H1 (cell line): ENCODE measurements at places on chromosomes 6 and 20.

- DNase-seq, result no peak
- peaks cover 3% of the 10 kb centered on the region; the same call in 1 of the 2 replicates for H3K4me1 ChIP-seq
- no peak overlapping the region for H3K4me3 ChIP-seq
- no peaks in the 10 kb centered on the region for H3K27me3 ChIP-seq
- H3K27ac ChIP-seq, result no peak overlapping the region
Measured at GRCh38 chr20:1417273-1417672, 24.4 kb upstream of the FKBP1A start.

GRCh38 chr20:40524071-40524470 lies 165.0 kb downstream of the MAFB start:
- no peaks in the 10 kb centered on the region for H3K4me1 ChIP-seq
- no peak overlapping the region for H3K27ac ChIP-seq
- DNase-seq, result no peak
- H3K4me3 ChIP-seq, result no peak overlapping the region
- H3K27me3 ChIP-seq, result no peaks in the 10 kb centered on the region
- no peaks in the 10 kb centered on the region for H3K36me3 ChIP-seq

GRCh38 chr6:56608332-56608731 lies 34.4 kb downstream of the DST start:
- no peak overlapping the region for H3K4me3 ChIP-seq
- H3K36me3 ChIP-seq, result peaks cover 27% of the 10 kb centered on the region
- H3K4me1 ChIP-seq, result no peaks in the 10 kb centered on the region
- no peak for DNase-seq

- no peaks in the 10 kb centered on the region for H3K27me3 ChIP-seq
- no peak overlapping the region for H3K27ac ChIP-seq
- H3K36me3 ChIP-seq, result no peaks in the 10 kb centered on the region
- no peaks in the 10 kb centered on the region for H3K4me1 ChIP-seq
- no peak for DNase-seq
Measured at GRCh38 chr20:33332905-33333456, 50.0 kb downstream of the BPIFB1 start.

GRCh38 chr6:41286544-41287346 lies at the start of gene TREM1:
Gene TREM1, minus strand, starts transcription at chr6:41286682. Its CDS starts 27 bp downstream, at chr6:41286655.
- no peak for DNase-seq
- H3K36me3 ChIP-seq, result no peaks in the 10 kb centered on the region
- no peak within 1 kb of the TSS for H3K27ac ChIP-seq
- no peak within 1 kb of the TSS for H3K4me3 ChIP-seq

- no peaks in the 10 kb centered on the region for H3K36me3 ChIP-seq
- no peak overlapping the region for H3K27ac ChIP-seq
Measured at GRCh38 chr6:15063253-15063853, 182.5 kb upstream of the JARID2 start.
